Hippocampal formation (tissue), 2 donors: ENCODE measurements at places on chromosomes 2 and 18.

- no peak for DNase-seq
These were observed 53.3 kb downstream of the PIKFYVE start for GRCh38 chr2:208319391-208319790.

DNA sequence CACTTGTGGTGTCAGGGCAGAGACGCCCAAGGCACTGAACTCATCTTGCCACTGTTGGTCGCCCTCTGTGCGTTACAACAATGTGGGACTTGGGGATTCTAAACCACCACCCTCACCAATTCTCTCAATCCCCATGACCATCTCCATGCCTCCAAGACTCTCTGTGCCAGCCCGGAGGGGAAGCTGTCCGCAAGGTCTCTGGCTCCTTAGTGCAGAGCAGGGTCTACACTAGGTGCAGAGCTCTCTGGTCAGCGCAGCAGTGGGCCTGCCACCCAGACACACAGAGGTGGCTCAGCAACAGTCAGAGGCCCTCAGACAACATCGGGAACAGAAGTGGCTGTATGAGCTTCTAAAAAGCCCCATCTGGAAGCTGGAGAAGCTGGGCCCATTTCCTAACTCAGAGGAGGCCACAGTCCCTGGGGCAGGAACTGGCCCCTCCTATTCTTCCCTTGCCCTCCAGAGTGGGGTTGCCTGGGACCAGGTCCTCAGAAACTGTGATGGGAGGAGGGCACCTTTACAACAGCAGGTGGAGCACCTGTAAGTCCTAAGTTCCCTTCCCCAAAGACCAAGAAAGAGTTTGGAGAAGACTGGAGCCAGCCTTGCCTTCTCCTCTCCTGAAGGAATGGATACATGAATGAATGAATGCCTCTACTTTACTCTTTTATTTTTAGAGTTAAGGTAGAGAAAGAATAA, 37.7 kb downstream of the SERTAD2 start:
- no peak for DNase-seq

- no peak for DNase-seq
These were observed 59.4 kb upstream of the SH3RF3 start for GRCh38 chr2:109069331-109070194.

DNA sequence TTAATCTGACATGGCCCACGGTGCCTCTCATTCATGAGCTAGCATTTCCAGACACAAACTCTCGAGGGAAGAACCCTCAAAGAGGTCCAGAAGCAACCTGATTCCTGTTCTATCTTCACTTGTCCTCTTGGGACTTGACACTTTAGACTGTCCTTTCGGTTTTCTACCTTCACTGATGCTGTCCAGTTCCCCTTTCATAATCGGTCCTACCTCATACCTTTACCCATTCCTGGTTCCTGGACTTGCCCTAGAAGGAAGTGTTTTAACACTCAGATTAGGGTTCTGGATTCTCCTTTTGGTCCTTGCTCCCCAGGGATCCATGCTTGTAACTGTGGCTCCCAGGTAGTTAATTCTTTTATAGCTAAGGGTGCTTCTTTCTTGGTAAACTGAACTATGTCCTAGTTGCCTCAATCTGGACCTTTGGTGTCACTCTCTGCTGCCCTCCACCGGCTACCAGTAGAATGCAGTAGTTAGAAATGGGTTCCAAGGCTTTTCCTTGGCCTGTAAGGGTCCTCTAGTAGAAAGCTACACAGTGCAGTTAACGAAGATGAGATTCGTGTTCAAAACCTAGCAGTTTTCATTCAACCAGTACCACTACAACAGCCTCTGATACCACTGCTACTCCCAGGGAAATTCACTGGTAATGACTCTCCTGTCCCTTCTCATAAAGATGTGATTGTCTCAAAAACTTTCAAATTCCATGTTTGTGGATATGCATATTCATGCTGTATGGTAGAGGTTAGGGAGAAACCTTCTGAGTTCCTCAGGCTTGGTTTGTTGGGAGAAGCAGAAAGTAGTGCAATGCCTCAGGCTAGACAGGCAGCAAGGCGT, 178.1 kb upstream of the CYP26B1 start:
- DNase-seq: no peak

- DNase-seq: peak; percentile 68
These were observed 8.4 kb upstream of the MGAT5 start for GRCh38 chr2:134245340-134245984.

GRCh38 chr2:211941216-211941747, 597.3 kb downstream of the ERBB4 start:
- DNase-seq: no peak

GRCh38 chr2:43100362-43100882, 126.0 kb downstream of the ZFP36L2 start:
- no peak for DNase-seq

- no peak for DNase-seq
These were observed 239.8 kb downstream of the HAUS1 start for GRCh38 chr18:46343931-46344372.

- DNase-seq: no peak
These were observed 34.3 kb upstream of the PIEZO2 start for GRCh38 chr18:11183637-11184036.

DNA sequence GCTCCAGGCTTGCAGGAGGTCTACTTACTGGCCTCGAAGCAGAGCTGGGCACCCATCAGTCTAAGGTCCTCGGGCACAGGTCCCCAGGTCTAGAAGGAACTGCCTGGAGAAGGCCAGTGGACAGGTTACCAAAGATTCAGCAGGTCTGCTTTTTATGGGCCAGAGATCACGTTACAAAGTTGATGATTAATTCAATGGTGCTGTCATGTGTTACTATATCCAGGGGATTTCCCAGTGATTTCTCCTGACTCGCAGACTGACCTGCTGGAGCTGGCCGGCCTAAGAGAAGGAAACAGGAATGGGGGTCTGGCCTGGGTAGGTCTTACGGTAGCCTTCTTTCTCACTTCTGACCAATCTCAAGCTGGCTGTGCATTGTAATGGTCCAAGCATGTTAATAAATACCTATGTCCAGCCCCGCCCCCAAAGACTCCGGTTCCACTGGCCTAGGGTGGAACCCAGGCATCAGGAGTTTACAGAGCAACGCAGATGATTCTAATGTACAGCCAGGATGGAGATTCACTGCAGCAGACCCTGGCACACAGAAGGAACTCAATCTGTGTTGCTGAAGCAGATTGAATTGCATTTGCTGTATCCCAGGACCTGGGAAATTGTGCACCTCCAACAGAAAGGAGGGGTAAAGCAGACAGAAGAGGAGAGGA, at the start of gene NEURL3:
Gene NEURL3, minus strand, starts transcription at position 127 of the 659 bp plus-strand sequence. Its CDS starts 71 bp downstream, at position 56.
- no peak for DNase-seq

- DNase-seq: no peak
These were observed 117.1 kb downstream of the PRPF40A start for GRCh38 chr2:152600051-152600657.

- no peak for DNase-seq
These were observed 27.8 kb downstream of the USP40 start for GRCh38 chr2:233538741-233539140.

- no peak for DNase-seq
These were observed 222.1 kb upstream of the SMAD2 start for GRCh38 chr18:48152549-48152948.

DNA sequence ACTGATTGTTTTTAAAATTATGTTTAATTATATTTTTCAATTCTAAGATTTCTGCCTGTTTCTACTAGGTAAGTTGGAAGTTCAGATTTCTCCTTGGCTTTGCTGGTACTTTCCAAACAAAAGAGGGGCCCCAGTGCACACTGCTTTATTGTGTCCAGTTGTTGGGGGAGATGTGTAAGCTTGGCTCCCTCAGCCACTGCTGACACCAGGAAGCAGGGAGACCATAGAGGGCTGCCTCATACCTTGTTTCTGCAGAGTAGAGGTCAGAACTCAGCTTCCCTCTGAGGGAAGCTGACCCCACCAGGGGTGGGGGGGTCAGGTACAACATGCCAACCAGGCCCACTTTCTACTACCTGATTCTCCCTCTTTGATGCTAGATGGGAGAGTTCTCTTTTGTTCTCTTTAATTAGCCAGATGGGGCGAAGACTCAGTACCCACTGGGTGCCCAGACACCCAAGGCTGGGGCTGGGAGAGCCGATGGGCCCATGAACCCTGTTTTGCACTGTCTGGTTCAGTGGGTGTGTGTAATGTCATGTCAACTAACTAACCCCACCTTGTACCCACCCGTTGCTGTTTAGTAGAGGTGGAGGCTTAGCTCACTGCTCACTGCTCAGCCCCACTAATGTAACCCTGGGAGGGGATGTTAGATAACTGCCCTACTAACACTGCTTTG, 14.7 kb downstream of the BCL2L11 start:
- DNase-seq: no peak

DNA sequence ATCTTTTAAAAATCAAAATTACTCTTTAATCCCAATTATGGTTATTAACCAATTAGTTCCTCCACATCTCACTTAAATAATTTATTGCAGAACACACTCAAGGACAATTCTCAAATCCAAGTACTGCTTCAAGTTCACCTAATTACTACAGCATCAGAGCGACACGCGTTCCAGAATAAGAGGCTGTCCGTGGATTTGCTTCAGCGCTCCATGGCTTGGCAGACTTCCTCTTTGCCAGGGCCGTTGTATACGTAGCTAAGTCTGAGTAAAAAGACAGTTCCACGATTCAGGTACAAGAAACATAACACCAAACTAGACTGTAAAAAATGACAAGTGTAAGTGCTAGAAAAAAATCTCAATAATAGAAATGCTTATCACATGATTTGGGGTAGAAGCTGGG, 153.2 kb upstream of the MYT1L start:
- DNase-seq: no peak

GRCh38 chr2:73035899-73036711, 35.4 kb downstream of the SFXN5 start:
- peak; percentile 25 for DNase-seq

DNA sequence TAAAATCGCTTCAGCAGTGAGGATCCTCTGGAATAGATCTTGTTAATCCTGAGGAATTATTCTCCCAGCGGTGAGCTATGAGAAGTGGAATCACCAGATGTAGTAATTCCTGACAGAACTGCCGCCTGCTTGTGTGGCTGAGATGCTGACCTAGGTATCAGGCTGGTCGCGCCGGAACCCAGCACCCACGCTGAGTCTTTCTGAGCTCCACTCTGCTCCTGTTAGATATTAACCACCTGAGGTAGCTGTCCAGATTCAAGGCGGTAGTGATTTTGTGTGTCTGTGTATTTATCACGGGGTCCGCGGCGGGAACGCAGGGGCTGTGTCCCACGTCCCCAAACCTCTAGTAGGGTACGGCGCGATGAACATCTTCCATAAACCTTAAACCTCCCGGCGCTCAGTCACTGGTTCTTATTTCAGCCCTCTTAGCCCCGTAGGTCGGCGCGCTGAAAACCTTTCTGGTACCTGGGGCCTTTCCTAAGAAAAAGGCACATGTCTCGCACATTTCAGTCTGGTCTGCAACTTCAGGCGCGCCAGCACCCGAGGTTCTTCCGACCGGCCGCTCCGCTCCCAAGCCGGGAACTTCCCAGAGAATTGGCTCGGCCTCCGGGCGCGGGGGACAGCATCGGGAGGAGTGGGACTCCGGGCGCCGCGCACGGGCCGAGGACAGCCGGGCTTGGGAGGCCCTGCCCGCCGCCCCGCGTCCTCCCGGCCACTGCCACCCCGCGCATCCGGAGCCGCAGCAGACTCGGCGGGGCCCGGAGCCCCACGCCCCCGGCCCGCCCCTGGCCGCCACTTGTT, 542 bp upstream of the CNNM3 start:
- peak; percentile 21 for DNase-seq

- DNase-seq: no peak
These were observed 94.8 kb upstream of the LPIN2 start for GRCh38 chr18:3107740-3108151.

- DNase-seq: no peak
These were observed 122.9 kb upstream of the SOX11 start for GRCh38 chr2:5569256-5569655.

DNA sequence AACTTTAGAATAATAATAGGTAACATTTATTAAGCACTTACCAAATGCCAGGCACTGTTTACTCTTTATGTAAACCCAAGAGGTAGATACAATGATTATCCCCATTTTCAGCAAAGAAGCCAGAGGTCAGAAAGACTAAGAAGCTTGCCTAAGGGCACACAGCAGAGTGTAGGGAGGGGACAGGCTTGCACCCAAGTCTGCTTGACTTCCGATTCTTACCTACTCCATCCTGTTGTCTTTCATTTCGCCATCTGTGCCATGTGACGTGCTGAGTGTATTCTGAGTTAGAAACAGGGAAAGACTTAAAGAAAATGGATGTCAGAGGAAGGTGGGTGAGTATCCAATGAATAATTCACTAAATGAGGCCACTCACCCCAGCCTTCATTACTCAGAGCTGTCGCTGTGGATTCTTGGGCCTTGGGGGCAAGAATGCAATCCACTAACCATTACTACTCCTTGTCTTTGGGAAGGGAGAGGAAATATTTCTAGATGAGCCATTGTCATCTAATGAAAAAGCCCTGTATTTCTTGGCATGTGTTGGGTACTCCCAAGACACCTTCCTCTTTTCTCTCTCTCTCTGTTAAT, 76.4 kb upstream of the BCL11A start:
- no peak for DNase-seq

DNA sequence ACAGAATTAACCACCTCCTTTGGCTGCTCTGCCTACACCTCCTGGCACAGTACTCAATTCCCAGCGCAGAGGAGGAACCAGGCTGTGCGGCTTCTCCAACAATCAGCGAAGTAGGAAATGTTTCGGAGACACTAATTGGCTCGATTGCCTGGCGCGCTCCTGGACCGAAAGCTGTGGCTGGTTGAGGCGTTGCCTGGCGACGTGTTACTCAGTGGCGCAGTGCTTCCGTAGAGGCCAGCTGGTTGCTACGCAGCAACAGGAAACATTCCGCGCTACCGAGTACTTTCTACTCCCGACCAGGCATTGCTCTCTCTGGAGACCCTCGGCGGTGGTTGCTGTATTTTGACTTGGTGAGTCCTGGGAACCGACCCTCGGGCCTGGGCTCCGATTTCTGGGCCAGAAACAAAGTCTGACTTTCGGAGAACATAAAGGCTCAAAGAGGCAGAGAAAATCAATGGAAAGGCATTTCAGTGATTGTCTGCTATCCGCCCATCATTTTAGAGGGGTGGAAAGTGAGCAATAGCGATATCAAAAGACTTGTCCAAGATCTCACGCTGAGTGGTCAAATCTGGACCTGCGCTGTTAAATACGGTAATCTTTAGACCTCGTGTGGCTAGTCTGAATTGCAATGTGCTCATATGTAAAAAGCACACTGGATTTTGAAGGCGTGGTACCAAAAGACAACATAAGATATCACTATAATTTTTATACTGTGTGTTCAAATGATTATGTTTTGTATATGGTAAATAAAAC, at the start of gene DNAH6:
Gene DNAH6, plus strand, starts transcription at position 265 of the 753 bp plus-strand sequence. CDS start 1,329 bp downstream, outside the sequence.
- peak; percentile 92 for DNase-seq

- DNase-seq: no peak
These were observed 120.9 kb downstream of the FSIP2 start for GRCh38 chr2:185859506-185859905.

DNA sequence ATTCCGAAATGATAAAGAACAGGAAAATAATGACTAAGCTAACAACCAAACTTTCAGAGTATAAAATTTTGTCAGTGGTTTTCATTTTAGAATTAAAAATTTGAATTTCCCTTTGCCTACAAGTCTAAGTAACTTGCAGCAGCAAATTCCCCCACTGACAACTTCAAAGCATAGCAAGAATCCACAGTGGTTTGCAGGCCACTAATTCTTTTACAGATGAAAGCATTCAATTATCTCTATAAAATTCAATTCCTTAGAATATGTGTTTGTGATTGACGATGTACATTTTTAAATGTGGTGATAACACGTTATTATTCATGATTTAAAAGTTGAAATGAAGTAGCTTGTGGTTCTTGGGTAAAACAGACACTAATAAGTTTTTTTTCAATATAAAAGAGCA, 100.6 kb downstream of the SMAD2 start:
- no peak for DNase-seq
